ENCODE measurements at places on chromosomes 5 and 9.

- peak; percentile 90 for DNase-seq
Measured at GRCh38 chr9:95313010-95313498, 4.5 kb downstream of the FANCC start.

DNA sequence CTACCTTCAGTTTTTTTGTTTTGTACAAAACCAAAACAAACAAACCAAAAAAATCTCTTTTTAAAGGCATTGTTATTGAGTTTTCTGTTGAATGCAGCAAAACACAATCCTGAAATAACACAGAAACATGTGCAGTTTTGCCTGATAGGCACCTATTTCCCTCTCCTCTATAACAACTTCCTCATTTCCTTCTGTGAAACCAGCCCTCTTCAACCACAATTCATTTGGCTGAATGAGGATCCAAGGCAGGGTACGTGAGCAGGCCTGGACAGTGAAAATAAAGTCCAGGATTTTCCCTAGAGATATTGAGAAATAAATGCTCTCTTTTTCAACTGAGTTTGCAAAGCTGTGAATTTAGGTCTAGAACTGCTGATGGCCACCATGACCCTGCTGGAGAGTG is 134.8 kb upstream of the LARP1 start:
- DNase-seq: no peak

GRCh38 chr5:34043099-34043876 is at the start of gene C1QTNF3:
C1QTNF3 (minus strand) TSS chr5:34043213; CDS start chr5:34043125, 88 bp downstream.
- DNase-seq: no peak

DNA sequence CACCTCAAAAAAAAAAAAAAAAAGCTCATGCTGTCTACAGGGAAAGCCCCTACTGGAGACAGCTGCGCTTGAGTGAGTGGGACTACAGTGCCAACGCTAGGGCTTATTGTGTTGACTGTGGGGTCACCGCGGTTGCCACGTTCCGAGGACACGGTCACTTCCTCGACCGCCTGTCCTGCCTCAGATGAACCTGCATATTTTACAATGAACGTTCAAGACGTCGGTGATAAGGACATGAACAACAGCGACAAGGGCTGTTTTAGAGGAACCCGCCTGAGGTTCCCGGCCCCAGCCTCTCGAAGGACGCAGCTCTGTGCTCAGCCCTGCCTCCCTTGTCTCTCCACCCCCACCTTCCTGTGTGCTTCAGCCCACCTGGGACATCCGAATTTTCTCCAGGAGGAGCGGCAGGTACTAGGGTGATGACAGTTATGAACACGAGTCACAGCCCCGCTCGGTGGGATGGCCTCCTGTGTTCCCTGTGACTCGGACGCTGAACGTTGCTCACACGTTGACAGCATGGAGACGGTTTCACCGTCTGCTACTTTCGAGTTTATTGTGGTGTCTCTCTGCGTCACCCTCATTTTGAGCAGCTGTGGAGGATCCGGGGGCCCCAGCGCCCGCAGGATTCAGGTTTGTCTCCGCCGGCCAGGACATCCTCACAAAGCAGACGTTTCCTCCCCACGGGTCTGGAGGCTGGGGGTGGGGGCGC is 11.3 kb upstream of the DIPK1B start:
- DNase-seq: no peak

GRCh38 chr9:38126730-38127129 is 57.7 kb upstream of the SHB start:
- DNase-seq: no peak

GRCh38 chr5:153463806-153464205 is 26.7 kb upstream of the GRIA1 start:
- DNase-seq: no peak

DNA sequence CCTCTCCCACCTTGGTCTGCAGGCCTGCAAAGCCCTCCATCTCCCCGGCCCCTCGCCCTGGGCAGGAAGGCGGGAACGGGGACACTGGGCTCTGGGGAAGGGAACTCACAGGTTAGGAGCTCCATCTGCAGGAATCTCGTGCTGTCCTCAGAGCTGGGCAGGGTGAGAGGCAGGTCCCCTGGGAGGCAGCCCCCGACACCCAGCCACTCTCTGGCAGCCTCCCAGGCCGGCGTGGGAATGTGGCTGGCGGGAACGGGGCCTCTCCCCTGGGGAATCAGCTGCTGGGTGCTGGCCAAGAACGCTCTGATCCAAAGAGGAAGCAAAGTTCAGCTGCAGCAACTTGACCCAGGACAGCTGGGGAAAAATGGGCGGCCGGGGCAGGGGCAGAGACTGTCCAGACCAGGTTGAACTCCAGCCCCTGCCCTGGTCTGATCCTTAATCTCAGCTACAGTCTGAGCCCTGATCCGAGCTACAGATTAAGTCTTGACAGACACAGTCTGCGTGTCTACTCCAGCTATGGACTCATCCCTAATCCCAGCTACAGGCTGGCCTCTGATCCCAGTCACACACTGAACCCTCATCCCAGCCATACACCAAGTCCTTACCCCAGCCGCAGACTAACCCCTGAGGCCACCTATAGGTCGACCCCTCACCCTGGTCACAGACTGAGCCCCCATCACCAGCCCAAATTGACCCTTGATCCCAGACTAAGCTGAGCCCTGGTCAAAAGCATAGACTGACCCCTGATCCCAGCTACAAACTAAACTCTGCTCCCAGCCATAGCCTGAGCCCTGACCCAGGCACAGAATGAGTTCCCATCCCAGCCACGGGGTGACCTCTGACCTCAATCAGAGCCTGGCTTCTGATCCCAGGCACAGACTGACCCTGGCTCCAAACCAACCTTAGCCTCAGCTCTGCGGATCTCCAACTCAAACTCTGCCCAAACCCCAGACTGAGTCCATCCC is 37.3 kb upstream of the EGFL7 start:
- DNase-seq: peak; percentile 42

DNA sequence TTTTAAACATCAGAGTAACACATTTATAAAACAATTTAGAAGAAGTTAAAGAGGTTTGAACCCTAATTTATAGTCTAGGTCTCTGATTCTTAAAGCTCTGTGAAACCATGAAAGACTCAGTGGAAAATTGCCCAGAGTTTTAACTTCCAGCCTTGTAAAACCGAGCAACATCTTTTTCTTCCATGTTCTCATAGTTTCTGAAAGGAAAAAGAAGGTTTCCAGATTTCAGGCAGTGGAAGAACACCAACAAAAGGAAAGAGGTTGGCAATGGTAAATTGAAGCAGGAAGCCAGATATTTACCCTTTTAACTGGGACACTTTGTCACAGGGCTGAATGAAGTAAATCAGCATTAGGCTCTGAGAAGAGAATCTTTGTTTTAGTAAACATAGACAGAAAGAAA is 1999.3 kb downstream of the MAT2B start:
- DNase-seq: no peak
